ENCODE measurements at places on chromosomes 3 and 15.
A peak's percentile ranks its signal among the peaks of the same experiment; 100 is the strongest.

GRCh38 chr3:162332344-162332743, 835.7 kb downstream of the OTOL1 start:
- DNase-seq = no peak

GRCh38 chr3:66795365-66795764, 202.7 kb upstream of the KBTBD8 start:
- peak; percentile 16 for DNase-seq

GRCh38 chr3:117278424-117279190, 569.0 kb downstream of the TUSC7 start:
- DNase-seq = no peak

GRCh38 chr3:54305409-54306099, 183.2 kb downstream of the CACNA2D3 start:
- no peak for DNase-seq

DNA sequence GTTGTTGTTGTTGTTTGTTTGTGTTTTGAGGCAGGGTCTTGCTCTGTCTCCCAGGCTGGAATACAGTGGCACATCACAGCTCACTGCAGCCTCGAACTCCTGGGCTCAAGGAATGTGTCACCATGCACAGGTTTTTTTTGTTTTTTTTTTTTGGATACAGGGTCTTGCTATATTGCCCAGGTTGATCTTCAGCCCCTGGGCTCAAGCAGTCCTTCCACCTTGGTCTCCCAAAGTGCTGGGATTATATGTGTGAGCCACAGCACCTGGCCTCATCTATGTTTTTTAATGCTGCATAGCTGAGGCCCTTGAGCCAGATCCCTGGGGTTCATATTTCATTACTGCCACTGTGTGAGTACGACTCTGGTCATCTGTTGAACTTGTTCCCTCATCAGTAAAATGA, 352.6 kb downstream of the FEZF2 start:
- DNase-seq = no peak

Data from AG09309 (cell line).